ENCODE measurements at places on chromosomes 7 and 10.
A peak's percentile ranks its signal among the peaks of the same experiment; 100 is the strongest.

DNA sequence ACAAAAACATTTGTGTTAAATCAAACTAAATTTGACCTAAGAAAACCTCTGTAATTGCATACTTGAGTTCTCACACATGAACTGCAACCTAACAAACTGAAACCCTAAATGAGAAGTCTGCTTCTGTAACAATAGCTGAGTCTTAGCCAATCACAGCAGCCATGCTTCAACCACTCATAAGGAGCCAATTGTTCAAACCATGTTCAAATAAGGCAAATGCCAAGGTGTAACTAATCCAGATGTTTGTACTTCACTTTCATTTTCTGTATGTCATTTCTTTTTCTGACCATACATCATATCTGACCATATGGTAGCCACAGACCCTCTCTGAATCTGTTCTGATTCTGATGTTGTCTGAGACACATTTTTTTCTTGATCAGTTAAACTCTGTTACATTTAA lies 47.5 kb upstream of the ANTXRL start:
- DNase-seq: no peak

DNA sequence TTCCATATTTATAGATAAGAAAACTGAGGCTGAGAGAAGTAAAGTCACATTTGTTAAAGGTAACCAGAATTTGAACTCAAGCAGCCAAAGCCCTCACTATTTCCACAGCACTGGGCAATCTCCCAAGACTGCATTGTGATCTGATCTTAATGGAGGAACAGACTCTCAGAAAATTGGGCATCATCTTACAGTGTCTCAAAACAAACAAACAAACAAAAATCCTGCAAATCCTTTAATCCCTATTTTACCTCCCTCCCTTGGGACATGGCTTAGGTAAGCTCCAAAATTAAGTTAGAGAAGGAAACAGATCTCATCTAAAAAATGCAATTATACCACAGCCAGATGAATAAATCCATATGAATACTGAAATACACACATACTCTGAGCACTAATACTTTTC lies 57.5 kb downstream of the FHIP2A start:
- DNase-seq: no peak

GRCh38 chr7:98223351-98223897 lies 12.2 kb downstream of the BHLHA15 start:
- DNase-seq: no peak

- DNase-seq: no peak
Observed at GRCh38 chr7:1231214-1232102, 1.2 kb upstream of the UNCX start.

GRCh38 chr7:66301737-66302136 lies 96.6 kb downstream of the TPST1 start:
- no peak for DNase-seq

GRCh38 chr7:137245186-137245585 lies 98.3 kb downstream of the PTN start:
- DNase-seq: no peak

- no peak for DNase-seq
Observed at GRCh38 chr7:20503278-20503950, 112.1 kb upstream of the ABCB5 start.

DNA sequence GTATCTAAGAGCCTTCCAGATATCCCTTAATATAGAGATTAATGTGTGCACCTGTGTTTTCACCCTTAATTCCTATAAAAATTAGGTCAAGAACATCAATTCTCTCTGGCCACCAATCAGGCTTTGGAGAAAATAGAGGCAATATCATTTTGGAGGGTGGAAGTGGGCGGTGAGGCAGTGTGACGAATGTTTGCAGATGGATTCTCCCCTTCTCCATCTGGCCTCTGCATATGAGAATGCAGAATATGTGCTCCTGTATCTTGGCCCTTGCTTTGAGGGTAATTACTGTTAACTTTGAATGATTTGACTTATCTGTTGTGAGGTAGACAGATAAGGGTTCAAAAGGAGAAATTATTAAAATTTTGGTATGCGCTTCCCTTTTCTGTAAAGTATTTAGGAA lies 304.0 kb upstream of the NPSR1 start:
- no peak for DNase-seq

DNA sequence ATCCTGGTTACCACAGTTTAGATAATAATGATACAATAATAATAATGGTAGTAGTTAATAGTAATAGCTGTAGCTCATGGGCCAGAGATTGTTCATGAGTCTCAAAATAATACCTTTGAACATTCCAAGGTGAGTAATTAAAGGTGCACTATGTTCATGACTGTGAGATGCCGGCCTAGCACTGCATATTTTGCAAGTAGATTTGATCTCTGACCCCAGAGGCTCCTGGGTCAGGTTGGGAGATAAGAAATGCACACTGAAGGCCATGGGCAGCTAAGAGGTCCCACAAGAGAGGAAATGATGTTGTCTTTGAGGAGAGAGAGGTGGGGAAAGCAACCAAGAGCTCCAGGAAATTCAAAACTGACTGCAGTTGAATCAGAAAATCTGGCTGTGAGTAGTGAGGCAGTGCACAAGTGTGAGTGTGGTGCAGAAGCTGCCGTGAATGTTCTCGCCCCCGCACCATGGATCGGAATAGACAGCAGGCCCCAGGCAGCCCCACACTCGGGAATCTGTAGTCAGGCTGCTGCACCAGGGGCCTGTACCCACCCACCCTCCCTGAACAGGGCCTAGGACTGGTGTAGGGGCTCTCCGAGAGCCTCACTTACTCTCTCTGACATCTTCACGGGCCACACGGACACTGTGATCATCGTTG lies 11.9 kb downstream of the CPXM2 start:
- DNase-seq: no peak

- DNase-seq: no peak
Observed at GRCh38 chr7:86013662-86014061, 630.0 kb upstream of the GRM3 start.

DNA sequence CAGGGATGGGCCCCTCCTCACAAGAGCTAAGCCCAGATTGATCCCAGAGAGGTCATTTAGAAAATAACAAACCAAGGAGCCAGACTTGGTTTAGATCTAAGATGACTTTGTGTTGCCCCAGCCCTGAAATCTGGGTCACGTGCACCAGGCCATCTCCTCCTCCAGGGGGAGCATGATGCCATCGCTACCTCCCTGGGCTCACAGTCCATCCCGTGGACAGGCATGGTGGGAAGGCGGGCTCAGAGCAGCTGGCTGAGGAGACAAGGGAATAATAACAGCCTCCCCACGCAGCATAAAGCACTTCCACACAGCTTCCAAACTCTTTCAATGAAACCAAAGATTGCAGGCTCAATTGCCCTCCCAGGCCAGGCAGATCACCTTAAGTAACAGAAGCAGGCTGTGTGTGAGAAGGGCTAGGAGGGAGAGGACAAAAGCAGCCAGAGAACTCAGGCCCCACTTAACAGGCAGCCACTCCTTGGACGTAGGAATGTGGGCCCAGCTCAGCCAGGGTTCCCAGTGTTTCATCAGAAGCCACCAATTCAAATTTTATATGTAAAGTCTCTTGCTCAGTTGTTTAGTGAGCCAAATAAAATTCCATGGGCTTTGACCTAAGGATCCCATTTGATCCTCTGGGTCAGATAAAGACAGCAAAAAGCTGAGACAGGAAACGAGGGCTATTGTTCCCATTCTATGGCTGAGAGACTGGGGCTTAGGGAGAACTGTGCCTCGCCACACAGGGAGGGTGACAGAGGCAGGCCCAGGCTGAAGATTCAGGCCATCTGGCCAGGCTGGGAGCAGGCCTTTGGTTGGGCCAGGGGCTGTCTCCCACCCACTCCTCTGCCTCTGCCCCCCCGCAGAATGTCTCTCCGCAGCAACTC lies 100.2 kb downstream of the COL13A1 start:
- DNase-seq: no peak

DNA sequence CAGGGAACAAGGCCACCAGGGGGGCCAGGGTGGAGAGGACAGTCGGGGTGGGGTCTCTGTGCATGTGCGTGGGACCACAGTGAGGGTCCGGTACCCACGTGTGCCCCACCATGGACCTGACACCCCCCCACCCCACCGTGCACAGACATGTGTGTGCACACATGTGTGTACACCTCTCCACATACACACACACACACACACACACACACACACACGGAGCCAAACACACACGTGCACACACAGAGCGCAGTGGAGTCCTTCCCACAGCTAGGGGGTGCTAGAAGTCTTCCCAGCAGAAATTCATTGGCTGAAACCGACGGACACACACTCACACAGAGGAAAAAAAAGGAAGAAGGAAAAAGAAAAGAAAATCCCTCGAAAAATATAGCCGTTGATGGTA lies 42.8 kb upstream of the GNA12 start:
- DNase-seq: peak; percentile 69

DNA sequence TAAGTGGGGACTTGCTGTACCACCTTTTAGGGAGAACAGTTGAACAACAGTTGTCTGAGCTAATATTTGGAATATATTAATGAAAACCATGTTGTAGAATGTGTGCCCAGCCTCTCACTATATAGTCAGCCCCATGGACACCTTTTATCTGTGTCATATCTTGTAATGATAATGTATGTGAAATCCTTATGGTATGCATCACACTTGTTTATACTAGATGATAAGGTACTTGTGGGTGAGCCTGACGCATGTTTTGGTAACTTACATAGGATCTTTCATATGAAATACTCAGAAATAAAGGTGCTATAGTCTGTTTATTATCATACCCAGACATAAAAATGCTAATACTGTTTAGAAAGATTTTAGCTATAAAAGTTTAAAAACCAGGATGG lies 32.8 kb downstream of the CAMK1D start:
- no peak for DNase-seq

DNA sequence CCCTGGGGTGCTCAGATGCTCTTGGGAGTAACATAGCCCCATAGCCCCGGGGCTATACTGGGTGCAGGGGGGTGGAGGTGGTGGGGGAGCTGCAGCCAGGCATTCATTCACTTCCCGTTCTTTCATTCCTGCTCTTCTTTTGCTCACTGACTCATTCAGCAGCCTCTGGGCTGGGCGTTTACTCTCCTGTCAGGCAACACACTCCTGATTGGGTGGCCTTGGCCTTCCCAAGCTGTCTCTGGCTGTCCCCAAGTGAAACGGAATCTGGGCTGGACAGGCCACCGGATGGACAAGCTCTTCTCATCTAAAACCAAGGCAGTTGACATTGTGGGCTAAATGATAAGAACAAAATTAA lies 34.6 kb downstream of the CHST3 start:
- no peak for DNase-seq

GRCh38 chr7:69833964-69834363 lies 235.7 kb downstream of the AUTS2 start:
- no peak for DNase-seq

- no peak for DNase-seq
Observed at GRCh38 chr10:66747451-66747850, 178.4 kb upstream of the LRRTM3 start.

- DNase-seq: no peak
Observed at GRCh38 chr10:91610919-91611318, 22.0 kb downstream of the PPP1R3C start.

DNA sequence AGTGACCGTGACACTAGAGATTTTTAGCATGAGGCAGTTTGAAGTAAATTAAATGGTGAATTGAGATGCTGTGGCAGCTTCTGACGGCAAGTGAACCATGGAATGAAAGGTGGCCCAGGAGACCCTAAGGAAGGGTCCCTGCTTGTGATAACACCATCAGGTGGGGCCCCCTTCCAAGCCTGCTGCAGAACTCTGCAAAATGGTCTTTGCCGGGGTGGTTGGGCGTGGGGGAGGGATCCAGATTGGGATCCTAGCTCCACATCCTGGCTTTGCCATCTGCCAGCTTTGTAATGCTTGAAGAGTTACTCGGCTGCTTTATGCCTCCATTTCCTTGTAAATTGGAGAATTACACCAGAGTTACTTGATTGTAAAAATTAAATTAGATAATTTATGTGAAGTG lies 222.6 kb upstream of the NFE2L3 start:
- no peak for DNase-seq

- no peak for DNase-seq
Observed at GRCh38 chr10:75097666-75098285, 13.7 kb upstream of the SAMD8 start.

GRCh38 chr7:42593860-42594259 lies 318.0 kb downstream of the C7orf25 start:
- no peak for DNase-seq

- no peak for DNase-seq
Observed at GRCh38 chr10:85786401-85786899, 580.1 kb downstream of the GRID1 start.

DNA sequence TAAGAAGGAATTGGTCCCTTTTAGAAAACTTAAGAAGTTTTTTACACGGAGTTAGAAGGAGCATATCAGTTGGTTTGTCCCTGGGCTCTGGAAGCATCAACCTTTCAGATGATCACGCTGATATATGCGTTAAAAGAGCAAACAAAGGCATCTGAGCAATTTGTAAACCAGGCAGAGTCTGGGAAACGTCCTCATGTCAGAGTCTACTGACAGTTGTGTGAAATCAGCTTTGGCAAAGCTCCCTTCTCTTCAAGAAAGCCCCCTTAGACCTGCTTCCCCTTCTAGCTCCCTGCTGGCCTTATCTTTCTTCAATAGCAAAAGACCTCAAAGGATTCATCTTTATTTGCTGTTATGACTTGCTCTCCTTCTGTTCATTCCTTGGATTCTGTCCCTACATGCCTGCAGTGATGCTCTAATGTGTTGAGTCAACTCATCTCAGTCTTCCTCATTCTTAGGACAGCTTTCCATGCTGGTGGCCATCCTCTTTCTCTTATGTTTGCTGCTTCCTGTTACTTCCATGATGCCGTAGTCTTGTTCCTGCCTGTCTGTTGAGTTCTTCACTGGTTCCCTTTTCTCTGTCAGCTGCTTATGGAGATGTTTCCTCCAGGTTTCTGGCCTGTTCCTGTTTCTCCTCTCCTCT lies 106.5 kb upstream of the BMPER start:
- no peak for DNase-seq

DNA sequence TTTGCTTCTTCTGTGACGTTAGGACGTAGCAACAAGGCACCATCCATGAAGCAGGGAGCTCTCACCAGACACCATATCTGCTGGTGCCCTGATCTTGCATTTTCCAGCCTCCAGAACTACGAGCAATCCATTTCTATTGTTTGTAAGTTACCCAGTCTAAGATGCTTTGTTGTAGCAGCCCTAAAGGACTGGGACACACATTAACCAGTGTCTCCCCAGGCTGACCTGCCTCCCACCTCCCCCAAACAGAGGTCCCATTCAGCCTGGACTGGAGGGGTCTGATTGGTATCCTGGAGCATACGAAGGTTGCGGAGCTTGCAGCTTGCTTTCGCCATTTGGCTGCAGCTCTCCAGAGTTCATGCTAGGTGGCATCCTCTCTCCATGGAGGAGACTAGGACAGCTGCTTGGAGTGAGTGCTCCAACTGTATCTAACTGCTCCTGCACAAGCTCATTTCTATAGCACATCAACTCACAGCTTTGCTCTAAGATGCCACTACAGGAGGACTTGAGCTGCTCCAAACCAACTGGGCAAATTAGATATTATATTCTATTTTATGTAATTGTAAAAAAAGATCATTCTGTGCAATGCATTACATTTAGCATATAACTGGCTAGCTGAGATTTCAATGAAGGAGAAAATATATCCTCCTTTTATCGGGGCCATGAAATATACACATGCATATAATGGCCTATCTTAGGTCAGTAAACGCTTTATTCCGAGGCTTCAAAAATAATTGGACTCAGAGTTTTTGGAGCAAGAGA lies 8.0 kb upstream of the GRK5 start:
- DNase-seq: peak; percentile 59

Data from CD4-positive, alpha-beta T cell treated with Interleukin-2 at 100 ng/mL for 4 hours (primary cell).